Cardiac atrium fibroblast (primary cell): ENCODE measurements at places on chromosomes 12 and 14. TPM values are rescaled to one million over a fixed set of nuclear protein-coding genes. Genes with fewer than 3 reads are reported as not detected.

The C12orf50 gene
- not detected in 2 replicates for total RNA-seq

The BCL2L14 gene
- total RNA-seq, result not detected in 2 replicates

The SAMD15 gene
- 1.1 TPM in 2 replicates for total RNA-seq

The MGAT4C gene
- total RNA-seq, result not detected in 2 replicates

The USP44 gene
- total RNA-seq, result not detected in 2 replicates

The SYT1 gene
- under 0.01 TPM in 1 of 2 replicates, not detected in the other for total RNA-seq

The RASSF3 gene
- total RNA-seq, result 9.9 and 20.4 TPM in 2 replicates
